ENCODE measurements at places on chromosomes 6 and 20.

GRCh38 chr6:47646689-47647088 is 51.7 kb upstream of the ADGRF4 start:
- no peak for DNase-seq

GRCh38 chr6:119350202-119350951 is 816 bp upstream of the MAN1A1 start:
- no peak for DNase-seq

- DNase-seq: no peak
These were observed 427.0 kb upstream of the SPTLC3 start for GRCh38 chr20:12581644-12582289.

DNA sequence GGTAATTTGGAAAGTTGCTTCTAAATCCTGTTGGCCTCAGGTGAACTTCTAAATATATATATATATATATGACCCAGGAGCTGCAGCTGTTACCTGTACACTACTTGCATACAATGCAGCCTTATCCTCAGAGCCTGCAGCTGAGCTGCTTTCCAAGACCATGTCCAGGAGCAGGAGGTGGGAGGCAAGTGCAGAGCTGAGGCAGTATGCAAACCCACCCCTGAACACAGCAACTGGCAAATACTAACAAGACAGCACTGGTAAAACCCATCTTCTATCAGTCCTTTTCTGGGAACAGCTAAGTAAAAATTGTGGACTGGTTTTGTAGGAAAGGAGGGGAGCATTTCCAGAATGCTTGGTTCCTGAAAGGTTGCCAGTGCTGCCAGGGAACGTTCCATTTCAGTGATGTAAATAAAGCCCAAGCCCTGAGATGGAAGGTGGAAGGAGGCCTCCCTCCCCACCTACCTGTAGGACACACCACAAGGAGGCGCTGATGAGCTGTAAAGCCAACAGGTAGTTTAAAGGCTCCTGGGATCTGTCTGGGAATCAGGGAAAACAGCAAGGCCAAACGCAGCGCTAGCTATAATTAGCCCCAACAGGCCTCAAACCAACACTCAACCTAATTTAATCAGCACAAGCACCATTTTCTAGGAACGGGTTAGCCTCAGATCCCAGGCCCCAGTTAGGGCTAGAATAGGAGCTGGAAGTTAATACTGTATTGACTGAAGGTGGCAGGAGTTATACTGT is 93.8 kb upstream of the MAP7 start:
- DNase-seq: peak; percentile 40

DNA sequence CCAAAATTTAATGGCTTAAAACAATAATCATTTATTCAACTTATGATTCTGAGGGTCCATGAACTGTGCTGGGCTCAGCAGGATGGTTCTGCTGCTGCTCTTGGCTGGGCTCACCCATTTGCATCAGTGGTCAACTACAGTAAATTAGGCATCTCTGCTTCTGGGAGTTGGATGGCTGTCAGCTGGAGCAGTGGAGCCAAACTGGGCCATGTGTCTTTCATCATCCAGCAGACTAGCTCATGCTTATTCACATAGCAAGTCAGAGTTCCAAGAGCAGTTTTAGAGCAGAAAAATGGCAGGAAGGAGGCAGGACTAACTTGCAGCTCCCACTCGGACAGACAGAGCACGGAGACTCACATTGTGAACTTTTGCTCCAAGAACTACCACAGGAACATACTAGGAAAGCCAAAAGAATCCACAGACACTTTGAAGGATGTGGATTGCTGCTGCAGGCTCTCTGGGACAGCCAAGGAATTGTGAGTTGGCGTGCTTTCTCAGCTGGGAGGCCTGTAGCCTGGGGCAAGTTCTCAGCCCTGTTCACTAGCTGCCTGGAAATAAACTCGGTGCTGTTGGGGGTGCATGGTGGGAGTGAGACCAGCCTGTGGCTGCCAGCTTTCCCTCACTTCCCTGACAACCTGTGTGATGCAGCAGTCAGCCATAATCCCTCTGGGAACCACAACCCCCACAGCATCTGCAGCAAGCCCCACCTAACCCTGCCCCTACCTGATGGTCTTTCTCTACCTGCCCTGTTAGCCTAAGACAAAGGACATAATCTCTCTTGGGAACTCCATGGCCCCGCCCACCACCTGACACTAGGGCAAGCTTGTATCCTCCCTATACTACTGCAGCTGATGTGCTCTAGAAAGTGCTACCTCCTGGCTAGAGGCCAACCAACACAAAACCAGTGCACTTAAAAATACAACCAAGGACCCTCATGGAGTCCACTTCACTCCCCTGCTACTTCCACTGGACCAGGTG is 129.0 kb downstream of the JPH2 start:
- DNase-seq: no peak

- no peak for DNase-seq
These were observed 71.7 kb downstream of the B4GALT5 start for GRCh38 chr20:49641683-49642656.

DNA sequence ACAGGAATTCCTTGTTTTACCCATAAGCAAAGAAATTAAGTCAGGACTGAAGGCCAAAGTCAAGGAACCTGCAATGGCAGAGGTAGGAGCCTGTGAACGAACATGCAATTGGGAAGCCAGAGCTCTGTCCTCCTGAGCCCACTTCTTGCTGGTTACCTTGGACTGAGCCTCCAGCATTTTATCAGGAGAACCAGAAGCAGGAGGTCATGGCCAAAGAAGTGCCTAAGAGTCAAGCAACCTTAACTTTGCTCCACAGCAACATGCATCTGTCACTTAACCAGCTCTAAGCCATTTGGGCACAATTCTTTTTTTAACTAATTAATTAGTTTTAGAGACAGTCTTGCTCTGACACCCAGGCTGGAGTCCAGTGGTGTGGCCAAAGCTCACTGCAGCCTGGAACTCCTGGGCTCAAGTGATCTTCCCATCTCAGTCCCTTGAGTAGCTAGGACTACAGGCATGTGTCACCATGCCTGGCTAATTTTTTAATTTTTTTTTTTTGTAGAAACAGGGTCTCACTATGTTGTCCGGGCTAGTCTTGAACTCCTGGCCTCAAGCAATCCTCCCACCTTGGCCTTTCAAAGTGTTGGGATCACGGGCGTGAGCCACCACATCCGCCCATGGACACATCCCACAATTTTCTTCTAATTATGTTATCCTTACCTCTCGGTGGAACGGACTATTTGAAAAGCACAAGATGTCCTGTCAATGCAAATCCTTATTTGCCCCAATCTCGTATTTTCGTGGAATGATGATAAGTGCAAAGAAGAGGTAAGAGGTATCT is 334.2 kb downstream of the CD83 start:
- DNase-seq: no peak

DNA sequence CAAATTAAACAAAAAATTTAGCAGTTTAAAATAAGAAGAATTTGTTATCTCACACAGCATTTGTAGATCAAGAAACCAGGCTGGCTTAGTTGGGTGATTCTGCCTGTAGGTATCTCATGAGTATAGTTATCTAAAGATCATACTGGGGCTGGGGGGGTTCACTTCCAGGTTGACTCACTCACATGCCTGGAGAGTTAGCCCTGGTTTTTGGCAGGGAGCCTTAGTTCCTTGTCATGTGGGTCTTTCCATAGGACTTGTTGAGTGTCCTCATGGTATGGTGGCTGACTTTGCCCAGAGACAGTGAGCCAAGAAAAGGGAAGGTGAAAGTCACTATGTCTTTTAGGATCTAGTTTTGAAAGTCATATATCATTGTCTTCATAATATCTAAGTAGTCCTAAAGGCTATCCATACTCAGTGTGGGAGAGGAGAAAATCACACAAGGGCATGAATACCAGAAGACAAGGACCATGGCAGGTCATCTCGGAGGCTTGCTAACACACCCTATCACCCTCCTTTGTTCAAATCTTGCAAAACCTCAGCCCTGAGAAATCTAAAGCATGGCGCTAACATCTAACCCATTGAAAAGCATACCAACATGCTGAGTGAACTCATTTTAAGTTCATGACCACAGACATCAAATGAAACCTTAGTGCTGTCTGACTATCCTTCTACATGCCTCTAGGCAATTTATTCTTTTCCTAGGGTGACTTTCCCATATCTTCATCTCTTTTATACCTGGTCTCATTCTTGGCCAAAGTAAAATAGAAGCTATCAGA is 39.2 kb downstream of the CYP24A1 start:
- DNase-seq: no peak

DNA sequence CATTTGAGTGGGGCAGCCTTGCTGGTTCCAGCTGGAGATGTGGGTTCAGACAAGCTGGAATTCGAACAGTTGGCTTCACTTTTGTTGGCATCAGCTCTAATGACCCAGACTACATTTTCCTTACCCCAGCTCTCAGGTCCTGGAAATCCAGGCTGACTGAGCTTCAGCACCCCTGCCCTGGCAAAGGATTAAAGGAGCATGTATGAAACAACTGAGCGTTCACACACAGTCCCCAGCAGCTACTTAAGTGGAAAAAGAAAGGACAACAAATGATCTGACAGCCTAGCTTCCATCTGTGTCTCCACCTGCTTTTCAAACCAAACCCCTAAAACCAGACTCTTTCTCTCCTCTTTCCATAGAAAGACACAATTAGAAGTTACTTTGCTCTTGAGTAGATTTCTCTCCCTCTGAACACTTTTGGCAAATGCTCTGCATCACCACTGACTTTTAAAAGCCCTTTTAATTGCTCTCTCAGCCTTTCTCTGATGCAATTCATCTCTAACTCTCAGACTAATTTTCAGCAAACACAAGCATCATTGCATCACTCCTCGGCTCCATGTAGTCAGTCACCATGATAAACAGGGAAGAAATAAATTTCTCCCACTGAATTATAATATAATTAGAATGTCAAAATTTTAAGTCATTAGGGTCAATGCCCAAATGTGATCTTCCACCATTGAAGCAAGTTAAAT is 28.1 kb downstream of the ROS1 start:
- DNase-seq: no peak

DNA sequence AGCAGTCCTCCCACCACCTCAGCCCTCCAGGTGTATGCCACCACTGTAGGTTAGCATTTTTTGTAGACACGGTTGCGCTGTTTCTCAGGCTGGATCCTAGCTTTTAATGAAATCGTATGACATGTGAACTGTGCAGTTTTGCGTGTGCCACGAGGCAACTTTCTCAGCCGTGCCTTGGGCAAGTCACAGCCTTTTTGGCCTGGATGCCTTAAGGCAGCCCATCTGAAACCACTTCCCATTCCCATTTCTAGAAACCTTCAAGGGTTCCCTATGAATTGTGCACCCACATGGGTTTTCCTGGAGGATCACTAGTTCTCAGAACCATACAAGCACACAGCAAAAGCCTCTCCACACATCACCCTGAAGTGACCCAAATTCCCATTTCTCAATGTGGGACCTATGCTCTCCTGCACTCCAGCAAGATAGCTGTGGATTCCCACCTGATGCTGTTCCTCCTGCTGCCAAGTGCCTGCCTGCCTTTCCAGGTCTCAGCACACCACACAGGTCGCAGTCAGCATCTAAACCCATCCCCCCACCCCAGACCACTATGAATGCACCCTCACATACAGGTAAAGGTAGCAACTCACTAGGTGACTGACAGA is 28.9 kb downstream of the SNX5 start:
- DNase-seq: no peak

- no peak for DNase-seq
These were observed 25.7 kb downstream of the KCNG1 start for GRCh38 chr20:50996901-50997865.

- no peak for DNase-seq
These were observed 119.4 kb downstream of the JARID2 start for GRCh38 chr6:15365273-15365687.

- no peak for DNase-seq
These were observed 322.5 kb downstream of the BMP2 start for GRCh38 chr20:7090001-7090400.

GRCh38 chr20:57411406-57412283 is 20.4 kb downstream of the RBM38 start:
- no peak for DNase-seq

GRCh38 chr20:32474967-32475811 is 109.9 kb downstream of the NOL4L start:
- no peak for DNase-seq

DNA sequence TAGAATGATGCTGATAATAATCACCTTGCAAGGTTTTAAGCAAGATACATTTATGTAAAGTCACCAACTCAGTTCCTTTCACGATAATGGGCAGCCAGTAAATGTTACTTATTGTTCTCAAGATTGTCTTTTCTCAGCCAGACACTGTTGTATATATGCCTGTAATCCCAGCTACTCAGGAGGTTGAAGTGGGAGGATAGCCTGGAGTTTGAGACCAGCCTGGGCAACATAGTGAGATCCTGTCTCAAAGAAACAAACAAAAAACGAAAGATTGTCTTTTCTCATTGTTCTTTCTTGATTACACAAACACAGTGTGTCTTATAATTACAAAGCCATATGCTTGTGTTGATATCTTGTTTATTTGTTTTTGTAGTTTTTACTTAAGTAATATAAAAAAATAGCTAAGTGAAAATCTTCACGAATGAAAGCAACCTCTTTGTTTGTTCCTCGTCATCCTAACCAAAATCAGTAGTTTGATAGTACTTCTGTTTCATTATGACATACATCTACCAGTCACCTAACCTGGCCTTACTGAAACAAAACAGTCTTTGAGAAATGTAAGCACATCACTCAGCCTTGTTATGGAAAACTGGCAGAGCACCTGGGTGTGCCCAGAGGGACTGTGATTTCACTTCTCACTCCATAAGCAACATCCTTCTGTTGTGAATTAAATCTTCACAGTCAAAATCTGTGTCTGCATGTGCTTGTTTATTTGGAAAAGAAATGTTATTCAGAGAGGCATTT is 436.2 kb upstream of the SOX4 start:
- peak; percentile 53 for DNase-seq

GRCh38 chr6:16518265-16518664 is 243.0 kb downstream of the ATXN1 start:
- DNase-seq: no peak

GRCh38 chr6:17602888-17603287 is 2.8 kb downstream of the FAM8A1 start:
- DNase-seq: no peak

DNA sequence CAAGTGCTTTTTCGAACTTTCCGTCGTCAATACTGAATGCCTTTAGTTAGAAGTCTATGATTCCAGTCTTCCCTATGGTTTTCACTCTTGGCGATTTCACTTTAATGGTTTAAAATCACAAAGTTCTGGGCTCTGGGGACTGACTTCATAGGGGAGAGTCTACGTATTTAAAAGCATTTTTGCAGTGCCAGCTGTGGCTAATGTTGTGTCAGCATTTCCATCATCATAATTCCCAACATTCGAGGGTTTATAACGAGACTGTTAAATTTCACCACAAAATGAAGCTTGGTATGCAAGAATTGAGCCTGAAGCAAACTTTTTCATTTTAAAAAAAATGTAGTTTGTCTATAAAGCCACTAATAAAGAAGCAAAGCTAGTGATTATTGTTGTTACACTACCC is 242.7 kb downstream of the SOX4 start:
- DNase-seq: no peak

- no peak for DNase-seq
These were observed 99.4 kb downstream of the SYNDIG1 start for GRCh38 chr20:24568842-24569241.

DNA sequence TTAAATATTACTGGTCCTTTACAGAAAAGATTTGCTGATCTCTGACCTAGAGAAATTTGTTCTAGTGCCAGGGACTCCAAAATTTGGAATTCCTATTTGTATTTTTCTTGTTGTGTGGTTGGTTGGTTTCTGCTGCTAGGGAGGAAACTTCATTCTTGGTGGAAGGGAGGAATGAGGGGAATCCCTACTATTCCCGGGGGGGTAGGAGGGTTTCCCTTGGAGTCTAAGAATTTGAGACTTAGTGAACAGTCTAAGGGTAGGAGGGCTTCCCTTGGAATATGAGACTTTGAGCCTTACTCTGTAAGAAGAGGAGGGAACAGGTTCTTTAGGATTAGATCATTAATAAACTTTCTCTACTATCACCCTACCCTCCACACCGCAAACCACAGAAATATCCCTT is 67.1 kb upstream of the ADGRF1 start:
- DNase-seq: no peak
